ENCODE measurements at places on chromosomes 4 and X.

DNA sequence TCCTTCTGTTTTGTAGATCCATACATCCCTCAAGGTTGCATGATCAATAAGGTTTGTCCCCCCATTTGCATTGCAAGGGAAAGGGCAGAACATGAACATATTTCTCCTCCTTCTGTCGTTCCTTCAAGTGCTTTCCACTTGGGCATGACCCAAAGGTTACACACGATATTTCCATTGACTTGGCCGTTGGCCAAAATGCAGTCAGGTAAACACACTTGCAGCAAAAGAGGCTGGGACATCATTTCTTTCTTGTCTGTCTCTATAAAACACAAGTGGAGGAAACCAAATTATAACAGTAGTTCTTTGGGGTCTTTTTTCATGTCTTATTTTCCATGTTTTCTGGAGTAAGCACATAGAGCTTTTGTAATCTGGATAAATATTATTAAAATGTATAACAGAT lies 156.1 kb downstream of the FRAS1 start:
- DNase-seq: no peak

DNA sequence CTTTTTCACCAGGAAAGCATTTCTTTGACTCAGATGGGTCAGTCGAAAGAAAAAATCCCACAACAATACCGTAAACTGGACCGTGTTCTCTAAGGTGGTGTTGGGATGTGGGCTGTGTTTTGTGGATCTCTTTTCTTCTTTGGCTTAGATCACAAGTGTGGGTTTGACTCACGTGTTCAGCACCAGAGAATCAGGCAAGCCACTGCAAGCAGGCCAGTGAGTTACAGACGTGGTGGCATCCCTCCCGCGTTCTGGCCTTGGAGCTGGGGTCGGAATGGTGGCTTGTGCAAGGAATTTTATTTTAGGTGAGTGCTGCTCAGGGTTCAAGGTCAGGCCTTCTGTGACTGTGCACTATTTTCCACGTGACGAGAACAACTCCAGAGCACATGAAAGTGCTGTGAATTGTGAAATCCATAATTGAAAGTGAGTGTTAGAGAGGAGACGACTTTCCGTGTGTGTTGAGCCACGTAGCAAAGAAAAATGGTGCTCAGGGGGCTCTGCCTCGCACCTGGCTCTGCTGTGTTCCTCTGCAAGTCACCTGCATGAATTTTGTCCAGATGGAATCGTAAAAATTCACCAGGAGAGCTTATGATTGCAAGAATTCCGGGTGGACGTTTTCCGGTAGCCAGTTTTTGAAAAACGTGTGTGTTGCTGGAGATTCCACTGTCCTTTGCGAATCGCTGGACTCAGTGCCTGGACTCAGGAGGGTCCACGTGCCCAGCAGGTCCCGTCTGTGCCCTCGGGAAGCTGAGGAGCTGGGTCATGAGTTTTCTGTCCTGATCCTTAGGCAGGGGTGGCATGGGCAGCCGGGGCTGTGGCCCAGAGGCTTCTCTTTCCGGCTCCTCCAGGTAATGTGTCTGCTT lies 33.6 kb upstream of the HGFAC start:
- DNase-seq: no peak

DNA sequence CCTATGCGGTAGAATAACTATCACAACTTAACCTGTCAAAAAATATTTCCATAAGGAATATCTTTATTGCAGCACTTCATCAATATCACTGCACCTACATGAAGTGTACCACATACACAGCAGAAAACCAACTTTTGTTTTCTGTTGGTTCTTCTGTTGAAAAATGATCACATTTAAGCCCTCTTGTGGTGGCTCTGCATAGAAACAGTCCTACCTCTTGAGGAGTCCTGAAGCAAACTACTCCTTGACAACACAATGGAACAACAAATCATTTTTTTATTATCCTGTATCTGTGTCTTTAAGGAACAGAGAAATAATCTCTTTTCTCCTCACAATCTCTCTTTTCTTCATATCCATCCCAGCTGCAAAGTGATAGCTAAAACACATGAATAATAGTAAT lies 39.8 kb upstream of the ATOH1 start:
- no peak for DNase-seq

DNA sequence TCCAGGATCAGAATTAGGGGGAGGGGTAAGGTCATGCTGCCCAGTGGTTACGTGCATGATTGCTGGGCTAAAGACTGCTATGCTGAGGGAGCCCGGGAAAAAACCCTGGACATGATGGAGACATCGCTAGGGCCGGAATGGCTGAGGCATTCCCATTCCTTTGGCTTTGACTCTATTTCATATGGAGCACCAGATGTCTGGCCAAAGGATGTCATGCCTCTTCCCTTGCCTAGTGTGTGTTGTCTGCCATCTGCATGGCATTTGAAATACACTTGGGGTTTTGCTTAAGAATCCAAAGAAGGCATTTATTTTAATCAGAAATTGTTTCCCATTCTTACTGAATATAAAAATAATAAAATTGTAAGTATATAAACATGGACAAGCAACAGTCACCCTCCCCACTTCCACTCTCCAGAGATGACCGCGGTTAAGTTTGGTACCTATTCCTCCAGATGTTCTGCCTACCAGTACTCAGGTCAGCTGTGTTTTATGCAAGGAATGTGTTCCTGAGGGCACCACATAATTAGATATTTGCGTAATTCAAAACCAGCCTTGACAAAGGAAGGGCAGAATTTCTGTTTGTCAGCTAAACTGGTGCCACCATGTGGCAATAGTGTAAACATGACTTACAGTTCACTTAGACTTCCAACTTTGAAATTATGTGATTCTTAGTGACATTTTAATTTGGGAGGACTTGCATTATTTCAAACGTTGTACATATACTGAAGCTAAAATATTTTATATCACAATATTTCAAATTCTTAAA lies 105.9 kb downstream of the CT47B1 start:
- DNase-seq: no peak

DNA sequence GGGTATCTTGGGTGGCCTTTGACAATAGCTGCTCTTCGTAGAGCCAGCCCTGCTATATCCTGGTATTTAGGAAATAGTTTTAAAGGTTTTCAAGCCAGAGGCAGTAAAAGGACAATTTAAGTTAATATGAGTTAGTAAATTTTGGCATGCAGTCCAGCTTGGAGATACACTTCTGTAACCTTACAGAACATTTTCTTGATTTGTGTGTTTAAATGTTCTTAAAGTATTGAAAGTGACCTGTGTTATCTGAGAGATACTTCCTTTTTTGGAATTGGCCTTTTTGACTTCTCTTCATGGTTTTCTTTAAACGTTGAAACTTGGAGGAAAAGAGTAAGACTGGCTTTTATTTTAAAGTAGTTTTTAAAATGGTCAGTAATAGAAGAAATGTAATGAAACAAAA lies 25.5 kb downstream of the PDLIM5 start:
- DNase-seq: no peak

- DNase-seq: no peak
Measured at GRCh38 chr4:71126719-71127118, 133.3 kb downstream of the DCK start.

DNA sequence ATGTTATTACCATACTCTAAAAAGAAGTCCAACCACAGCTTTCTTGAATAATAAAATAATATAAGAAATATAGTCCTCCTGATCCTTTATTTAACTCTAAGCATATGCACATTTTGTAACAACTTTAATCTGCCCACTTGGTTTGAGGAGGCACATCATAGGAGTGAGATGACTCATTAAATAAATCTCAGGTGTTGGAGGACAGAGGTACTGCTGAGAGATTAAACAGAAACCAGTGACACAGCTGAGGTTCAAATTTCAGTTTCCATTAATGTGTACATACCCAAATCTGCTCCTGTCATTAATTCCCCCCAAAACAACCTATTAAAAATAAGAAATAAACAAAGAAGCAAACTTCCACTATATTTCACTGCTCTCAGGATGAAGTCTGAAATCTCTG lies 211.0 kb downstream of the KCTD8 start:
- DNase-seq: no peak

DNA sequence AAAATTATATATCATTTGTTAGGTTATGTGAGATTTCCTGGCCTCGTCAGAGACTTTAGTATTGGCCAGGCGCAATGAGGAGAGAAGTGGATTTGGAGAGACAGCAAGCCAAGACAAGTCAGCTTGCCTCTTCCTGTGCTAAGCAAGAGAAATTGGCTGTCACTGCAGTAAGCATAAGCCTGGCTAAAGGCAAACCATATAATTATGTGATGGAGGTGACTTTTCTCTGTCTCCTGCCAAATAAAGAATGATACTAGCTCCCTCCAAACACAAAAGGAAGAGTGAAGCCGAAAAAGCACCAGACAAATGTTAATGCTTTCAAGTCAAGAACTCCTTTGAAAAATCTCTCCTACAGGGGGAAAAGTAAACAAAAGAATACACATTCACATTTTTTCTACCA lies 2246.0 kb downstream of the ARAP2 start:
- no peak for DNase-seq

- DNase-seq: no peak
Measured at GRCh38 chr4:102599455-102599854, 98.3 kb downstream of the NFKB1 start.

DNA sequence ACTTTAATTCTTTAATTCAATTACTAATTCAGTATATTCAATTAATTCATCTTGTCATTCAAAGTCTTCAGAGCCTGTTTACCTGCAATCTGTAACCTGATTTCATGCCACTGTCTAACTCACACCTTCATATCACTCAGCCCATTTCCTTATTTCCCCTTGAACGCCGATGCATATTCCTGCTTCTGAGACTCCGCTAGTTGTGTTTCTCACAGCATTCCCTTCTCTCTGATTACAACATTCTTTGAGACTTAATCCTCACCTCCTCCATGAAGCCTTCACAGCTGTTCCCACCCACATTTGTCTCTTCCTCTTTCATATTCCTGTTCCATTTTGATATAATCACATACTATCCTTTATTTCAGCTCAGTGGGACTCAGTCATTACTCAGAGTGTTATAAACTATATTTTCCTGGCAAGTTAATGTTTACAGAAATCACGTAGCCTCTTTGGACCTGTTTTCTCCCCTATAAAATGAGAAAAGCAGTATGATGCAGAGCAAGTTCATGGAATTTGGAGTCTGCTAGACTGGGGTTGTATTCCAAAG lies 69.0 kb downstream of the MAP9 start:
- DNase-seq: no peak

GRCh38 chrX:54042609-54043021 lies 1.7 kb downstream of the PHF8 start:
- no peak for DNase-seq

GRCh38 chr4:110175634-110176033 lies 22.8 kb downstream of the ELOVL6 start:
- no peak for DNase-seq

GRCh38 chrX:120428309-120428708 lies 40.8 kb downstream of the LAMP2 start:
- DNase-seq: no peak

DNA sequence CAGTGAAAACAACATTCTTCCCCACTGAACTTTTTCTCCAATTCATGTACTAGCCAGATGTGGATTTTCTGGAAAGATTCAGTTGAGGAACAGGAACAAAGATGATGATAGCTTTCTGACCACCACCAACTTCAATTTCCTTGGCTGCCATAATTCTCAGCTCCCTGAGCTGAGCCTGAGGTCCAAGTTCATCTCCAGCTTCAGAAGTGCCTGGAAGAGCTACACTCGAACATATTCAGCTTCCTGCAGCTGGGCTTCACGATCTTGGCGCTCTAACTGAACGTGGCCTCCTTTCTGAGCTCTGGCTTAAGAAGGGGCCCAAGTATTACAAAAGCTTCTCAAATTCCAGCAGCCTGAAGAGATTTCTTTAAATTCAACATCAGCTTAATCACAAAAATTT lies 83.9 kb downstream of the QDPR start:
- DNase-seq: no peak

DNA sequence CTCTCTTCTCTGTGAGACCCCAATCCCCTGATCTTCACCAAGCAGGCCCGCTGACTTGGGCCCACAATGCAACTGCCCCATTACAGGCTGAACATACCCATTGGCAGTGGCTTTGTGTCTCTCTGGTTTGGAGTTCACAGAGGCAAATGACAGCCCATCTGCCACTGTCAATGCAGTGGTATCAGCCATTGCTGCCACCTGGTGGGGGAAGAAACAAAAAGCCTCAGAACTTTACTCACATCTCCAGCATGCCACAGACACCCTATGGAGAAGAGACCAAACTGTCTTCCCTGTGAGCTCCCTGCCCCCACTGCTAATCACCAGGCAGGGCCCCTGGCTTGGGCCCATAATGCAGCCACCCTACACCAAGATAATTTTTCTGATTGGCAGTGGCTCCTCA lies 729.3 kb upstream of the ACTRT1 start:
- no peak for DNase-seq

- DNase-seq: no peak
Measured at GRCh38 chrX:19904778-19905367, 17.5 kb upstream of the SH3KBP1 start.

GRCh38 chrX:46792810-46793188 lies 33.9 kb upstream of the SLC9A7 start:
- no peak for DNase-seq

GRCh38 chrX:30085571-30085970 lies 129.8 kb upstream of the MAGEB2 start:
- DNase-seq: no peak

DNA sequence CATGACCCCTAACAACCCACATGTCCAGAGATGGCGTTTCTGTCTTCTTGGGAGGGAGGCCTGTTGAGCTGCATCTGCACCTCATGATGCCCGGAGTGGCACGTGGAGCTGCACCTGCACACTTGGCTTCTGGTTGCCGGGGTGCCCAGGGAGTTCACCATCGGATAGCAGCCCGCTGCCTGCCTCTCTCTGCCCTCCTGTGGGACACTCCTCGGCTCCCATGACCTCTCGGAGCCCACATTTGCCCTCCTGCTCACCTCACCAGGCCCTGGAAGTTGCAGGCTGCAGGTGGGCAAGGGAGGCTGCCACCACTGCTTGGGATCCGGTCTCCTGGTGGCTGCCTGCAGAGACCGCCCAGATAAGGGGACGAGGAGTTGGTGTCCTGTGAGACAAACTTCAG lies 74.1 kb downstream of the TRAPPC11 start:
- DNase-seq: no peak

GRCh38 chrX:48831909-48832291 lies 3.5 kb downstream of the PCSK1N start:
- DNase-seq: no peak

DNA sequence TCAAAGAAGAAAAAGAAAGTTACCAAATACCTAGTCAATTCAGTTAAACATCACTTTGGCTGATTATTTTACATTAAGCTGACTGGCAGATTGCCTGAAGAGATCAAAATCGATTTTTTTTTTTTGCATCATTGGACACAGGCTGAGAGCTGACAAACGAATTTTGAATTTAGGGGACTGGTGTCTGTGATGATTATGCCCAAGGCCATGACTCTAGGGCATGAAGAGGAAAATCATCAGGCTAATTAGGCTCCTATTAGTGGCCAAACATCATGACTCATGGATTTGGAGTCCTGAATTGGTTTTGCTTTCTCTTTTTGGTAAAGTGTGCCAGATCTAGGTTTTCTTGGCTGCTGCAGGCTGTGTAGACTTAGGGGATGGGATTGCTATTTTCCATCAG lies 829.3 kb upstream of the LCORL start:
- DNase-seq: no peak

- DNase-seq: no peak
Measured at GRCh38 chrX:20007962-20008622, 17.2 kb upstream of the BCLAF3 start.

All from stimulated activated CD8-positive, alpha-beta memory T cell treated with anti-CD3 and anti-CD28 coated beads, Interleukin-15, amount 100 ng/mL, for 24 hours (primary cell).